Epithelial cell of proximal tubule (primary cell): ENCODE measurements at places on chromosomes 2 and 18.

DNA sequence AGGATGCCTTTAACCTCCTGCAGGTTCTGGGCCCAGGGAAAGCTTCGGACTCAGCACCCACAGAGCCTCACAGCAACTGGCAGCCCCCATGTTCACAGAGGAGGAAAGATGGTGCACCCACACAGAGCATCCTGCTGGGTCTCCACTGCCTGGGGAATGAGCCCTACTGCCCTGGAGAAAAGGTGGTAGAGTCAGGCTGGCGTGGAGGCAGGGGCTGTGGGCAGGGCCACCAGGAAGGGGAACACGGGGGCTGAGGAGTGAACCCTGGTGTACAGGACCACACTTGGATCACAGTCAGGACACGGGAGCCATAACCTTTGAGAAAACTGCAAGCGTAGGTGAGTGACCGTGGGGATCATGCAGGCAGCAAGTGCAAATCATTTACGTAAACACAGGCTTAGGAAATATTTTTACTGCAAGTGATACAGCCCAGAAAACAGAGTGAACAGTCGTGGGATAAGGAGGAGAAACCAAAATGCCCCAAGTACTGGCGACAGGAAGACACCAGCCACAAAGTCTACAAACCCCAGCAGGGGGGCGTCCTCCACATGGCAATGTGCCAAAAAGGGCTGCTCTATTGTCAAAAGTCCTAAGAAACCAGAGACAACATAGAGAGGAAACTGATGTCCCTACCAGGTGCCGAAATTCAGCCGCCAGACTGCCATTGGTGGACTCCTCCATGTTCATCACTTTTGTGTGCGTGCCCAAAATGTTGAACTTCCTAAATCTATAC, 27.6 kb downstream of the STAT1 start:
- DNase-seq, result no peak

DNA sequence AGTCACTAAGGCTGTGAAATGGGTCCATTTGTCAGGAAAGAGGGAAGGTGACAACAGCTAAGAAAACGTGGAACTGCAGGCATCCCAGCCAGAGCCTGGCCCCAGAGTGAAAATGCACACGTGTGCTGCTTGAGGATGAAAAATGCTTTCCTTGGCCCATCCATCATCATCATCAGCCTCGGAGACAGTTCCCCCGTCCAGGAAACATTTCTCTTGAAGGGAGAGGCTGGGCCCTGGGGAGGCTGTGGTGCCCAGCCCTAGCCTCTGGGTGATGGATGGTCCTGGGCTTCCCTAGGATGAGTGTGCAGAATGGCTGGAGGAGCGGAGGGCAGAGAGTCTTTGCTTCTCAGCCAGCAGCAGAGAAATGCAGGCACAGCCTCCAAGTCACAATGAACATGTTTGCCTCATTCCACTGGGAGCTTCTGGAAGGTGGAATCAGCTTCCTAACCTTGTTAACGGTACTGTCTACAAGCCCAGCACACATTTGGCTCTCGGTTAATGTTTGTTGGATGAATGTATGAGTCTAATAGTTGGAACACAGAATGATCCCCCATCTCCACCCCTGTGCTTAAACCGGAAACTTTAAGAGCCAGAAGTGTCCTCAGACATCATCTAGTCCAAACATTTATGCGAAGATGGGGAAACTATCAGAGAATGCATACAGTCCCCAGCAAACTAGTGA, 164.0 kb downstream of the RDH14 start:
- DNase-seq, result no peak

DNA sequence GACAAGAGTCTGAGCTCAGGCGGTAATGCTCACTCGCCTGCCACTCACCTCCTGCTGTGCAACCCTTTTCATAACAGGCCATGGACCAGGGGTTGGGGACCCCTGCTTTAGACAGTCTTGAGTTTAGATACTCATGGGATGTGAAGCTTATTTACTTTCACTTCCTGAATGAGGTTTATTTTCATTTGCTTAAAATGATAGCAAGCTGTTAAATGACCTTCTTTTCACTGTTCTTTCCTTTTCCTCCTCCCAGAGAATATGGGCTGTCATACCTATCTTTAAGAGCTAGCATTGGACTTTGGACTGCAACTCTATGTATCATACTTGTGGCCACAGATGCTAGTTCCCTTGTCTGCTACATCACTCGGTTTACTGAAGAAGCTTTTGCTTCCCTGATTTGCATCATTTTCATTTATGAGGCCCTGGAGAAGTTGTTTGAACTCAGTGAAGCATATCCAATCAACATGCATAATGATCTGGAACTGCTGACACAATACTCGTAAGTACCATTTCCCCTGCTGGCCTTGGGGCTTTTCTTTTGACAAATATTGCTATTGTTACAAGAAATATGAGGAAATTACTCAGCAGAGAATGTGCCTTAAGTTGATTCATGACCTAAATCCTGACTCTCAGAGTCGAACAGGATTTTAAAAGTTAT, 168.5 kb downstream of the DPP4 start:
- peak; percentile 59 for DNase-seq

DNA sequence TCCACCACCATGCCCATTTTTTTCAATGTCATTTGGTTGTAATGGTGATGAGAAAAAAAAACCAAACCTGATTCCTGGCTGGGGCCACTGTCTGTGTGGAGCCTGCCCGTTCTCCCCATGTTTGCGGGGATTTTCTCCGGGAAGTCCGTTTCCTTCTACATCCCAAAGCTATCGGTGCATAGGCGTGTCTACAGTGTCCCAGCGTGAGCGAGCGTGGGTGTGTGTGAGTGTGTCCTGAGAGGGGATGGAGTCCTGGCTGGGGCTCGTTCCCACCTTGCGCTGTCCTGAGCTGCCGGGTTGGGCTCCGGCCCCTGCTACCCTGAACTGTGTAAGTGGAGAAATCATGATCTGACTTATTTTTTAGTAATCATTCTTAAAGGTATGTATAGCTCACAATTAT, 7.3 kb upstream of the ZAP70 start:
- no peak for DNase-seq

DNA sequence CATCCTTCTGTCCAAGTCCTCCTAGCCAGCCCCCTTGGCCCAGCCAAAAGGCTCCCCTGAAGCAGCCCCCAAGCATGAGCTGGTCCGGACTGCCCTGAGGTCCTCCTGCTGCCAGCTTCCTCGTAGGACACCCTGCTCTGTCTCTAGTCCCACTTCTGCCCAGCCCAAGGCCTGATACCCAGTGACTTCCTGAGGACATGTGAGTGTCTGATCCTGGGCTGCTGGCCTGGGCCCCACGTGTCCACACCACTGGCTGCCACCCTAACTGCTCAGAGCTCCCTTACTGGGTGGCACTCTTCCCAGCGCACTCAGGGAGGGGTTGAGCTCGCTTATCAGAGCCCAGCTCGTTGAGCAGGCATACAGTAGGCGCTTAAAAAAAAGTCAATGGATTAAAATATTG, 34.4 kb upstream of the PDIA6 start:
- DNase-seq, result no peak

GRCh38 chr18:58348517-58348916, 280.4 kb downstream of the ALPK2 start:
- no peak for DNase-seq

GRCh38 chr2:85750587-85751575, 2.9 kb upstream of the ATOH8 start:
- DNase-seq, result no peak

DNA sequence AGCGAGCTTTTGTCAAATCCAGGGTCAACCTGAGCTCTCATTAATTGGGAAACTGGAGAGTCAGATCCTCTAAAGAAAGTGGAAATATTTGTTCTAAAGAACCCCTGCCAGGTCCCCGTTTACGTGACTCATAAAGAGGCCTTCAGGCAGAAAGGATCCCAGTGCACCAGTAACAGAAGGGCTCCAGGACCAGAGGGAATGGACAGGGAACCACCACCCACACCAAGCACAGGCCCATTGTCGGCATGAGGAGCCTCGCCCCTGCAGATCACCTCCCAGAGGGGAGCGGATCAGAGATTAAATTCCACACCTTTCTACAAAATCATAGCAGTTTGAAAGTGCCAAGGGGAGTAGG, 16.4 kb upstream of the C1QL2 start:
- DNase-seq, result no peak

DNA sequence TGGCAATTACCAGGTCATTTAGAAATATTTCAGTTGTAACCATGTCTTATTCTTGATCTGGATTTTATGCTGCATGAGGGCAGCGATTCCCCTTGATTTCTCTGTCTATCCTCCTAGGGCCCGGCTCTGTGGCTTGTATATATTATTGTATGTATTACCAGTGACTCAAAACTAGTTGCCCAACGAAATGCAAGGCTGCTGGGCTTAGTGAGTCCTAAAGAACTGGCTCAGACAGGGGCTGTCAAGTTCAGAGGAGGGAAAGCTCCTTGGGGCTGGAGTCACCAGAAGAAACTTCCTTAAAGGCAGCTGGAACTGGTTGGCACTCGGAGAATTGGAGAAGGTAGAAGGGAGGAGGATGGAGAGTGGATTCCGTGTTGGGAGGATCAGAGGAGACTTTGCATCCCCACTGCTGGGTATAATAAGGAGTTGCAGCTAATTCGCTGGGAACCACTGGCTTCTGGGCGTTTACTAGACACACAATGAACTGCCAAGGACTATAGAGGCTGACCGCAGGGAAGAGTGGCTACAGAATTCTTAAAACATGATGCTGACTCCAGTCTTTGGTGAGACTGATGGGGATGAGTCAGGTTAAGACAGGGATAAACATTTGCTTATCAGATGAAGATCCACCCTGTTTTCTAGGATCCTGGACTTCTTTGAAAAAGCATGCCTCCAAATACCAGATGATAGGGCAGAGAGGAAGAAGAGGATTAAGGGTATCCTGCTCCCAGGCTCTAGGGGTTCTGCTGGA, 104.3 kb downstream of the PRKCE start:
- DNase-seq, result no peak

DNA sequence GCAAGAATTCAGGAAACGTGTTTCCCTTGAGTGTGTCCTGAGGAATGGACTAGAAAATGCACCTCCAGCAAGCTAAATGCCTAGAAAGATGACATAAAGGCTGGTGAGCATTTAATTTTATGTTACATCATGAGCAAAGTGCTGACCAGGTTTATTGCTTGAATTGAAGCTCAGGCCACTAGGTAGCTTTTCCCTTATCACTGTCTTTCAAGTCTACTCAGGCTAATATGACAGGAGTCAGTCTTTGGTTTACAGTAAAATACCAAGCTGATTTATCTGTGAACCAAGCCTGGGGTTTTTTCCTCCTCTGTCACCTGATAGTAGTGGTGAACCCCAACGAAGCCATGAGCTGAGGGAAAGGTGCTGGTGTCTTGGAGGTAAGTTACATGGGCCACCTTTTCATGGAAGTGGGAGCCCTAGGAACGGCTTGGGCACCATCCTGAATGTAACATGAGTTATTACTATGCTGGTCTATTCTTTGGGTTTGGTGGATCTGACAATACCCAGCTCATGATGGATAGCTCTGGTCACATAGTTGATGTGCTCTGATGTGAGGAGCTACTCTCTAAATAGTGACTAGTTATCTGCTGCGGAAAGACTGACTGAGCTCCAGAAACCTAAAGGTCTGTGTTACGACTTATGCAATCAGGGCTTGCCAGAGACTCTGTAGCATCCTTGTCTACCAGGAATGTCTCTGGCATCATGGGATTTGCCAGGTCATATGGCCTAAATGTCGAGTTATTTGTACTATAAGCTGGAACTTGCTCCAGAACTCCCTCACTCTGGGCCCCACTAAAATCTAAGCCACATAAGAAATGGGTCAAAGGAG, 39.8 kb downstream of the NUP35 start:
- no peak for DNase-seq

GRCh38 chr2:36770542-36771287, 74.2 kb downstream of the VIT start:
- no peak for DNase-seq

- peak; percentile 12 for DNase-seq
Observed at GRCh38 chr18:33495278-33495677, 54.8 kb upstream of the CCDC178 start.

GRCh38 chr2:216287251-216287650, 85.0 kb downstream of the MARCHF4 start:
- DNase-seq, result no peak

- peak; percentile 94 for DNase-seq
Observed at GRCh38 chr2:234203135-234203984, 152.9 kb downstream of the SPP2 start.

DNA sequence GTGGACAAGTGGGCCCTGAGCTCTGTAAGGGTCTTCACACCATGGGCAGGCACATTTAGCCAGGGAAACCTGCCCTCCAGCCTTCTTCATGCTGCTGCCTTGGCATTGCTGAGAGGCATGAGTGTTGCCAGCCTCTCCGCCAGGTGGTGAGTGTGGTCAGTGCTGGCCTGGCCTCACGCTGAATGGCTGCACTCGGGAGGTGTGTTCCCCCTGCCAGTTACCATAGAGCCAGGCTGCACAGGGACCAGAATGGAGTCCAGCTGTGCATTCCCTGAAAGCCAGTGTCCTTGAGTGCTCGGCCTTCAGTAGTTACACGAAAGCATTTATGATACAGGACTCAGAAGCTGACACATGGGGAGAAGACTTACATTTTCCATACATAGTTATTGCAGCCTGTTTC, 139.7 kb downstream of the ATP9B start:
- DNase-seq, result no peak

DNA sequence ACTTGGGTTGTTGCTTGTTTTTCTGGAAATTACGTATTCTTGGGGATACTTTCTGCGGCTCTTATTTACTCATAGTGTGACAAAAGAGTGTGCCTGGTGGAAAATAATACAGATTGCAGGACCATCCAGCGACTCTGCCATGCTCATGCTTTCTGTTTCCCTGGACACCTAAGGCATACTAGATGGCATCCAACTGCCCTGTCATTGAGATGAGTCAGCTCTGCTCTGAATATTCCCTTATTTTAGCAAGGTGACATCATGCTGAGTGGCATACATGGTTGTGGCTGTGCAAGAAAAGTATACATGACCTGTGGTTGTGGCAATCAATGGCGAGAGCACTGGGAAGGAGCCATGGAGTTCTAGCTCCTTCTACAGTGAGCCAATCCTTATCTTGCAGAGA, 471.0 kb downstream of the TMEM182 start:
- no peak for DNase-seq

DNA sequence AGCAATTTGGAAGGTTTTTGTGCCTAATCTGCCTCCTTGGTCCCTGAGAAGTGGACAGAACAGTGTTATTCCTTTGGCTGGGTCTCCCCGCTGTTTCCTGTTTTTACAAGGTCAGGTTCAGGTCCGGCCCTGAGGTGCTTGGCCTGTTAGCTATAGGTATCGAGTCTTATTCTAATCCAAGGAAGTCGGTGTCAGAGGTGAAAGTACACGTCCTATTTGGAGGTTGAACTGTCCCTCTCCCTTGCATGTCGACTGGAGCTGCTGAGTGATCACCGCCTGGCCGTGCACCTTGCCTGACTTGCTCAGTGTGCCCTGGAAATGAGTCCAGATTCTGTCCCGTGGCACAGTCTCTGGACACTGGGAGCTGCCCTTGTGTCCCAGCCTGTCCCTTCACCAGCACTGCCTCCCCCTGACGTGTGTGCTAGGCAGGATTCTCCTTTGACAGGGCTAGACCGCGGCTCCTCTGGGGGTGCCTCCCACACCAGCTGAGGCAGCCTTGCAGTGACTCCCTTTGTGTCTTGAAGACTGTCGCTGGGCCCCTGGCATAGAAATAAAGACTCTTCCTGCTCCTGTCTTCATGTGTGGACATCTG, 65.7 kb upstream of the RBM44 start:
- DNase-seq, result no peak

GRCh38 chr2:82731824-82732223, 1727.3 kb downstream of the SUCLG1 start:
- DNase-seq, result no peak
